ENCODE measurements at places on chromosomes 2 and 18.

DNA sequence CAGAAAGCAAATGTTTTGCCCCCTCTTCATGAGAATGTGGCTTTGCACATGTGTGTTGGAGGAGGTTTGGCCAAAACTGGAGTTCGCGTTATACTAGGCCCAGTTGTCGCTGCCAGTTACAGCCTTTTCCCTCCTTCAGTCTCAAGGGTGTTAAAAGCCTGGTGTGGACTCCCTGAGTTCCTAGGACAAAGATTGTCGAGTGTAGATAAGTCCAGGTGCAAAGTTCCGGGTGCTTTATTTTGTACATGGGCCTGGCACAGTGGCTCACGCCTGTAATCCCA, 542 bp upstream of the RNF103 start:
- no peak for DNase-seq

- DNase-seq: no peak
Measured at GRCh38 chr2:144027593-144027992, 492.3 kb downstream of the ZEB2 start.

GRCh38 chr2:241595600-241596140, 37.1 kb downstream of the BOK start:
- no peak for DNase-seq

DNA sequence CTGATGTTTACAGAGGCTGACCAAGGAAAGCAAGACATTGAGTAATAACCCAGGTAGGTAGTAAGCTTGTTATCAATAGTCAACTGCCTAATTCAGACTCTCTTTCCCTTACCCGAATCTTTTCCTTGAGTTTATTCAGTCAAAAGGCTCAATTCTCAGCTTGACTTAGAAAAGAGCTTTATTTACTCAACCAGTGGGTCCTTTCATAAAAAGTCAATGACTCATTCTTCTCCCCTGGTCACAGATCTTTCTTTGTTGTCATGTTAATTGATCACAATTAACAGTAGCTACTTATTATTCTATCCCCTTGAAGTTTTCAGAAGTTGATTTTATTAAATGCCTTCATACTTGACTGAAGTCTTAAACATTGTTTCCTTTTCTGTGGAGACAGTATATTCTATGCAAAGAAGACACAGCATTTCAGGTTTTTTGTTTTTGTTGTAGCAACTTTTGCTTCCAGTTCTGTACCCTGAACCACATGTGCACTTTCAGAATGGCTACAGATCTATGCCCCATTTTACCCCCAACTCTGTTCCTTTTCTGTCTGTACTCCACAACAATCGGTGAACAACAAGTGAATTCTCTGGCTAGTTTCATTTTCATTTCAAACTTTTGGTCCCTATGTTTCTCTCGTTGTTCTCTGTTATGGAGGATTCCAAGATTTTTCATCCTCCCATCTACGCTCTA, 428.3 kb downstream of the NCKAP5 start:
- DNase-seq: no peak

DNA sequence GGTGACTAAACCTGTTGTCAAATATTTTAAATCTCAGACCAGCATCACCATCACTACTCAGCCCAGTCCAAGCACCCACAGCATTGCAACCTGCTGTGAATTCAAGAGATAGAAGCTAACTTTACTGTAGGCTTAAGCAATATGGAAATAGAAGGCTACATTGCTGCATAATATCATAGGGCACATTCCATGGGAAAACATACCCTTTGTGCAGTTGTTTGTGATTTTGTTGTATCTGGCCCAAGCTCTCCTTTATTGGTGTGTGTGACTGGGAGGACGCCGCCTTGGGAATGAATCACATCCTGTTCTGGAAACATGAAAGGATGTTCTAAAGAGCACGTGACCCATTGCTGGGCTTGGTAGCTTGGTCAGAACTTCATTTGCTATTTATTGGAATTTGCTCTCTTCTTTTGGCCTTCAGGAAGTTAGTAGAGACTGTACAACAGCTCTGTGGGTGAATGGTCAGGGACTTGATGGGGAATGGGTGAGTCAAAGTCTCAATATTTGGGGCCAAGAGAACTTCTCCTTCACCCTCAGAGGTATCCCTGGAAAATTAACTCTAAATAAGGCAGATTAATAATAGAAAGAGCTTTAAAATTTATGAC, 106.8 kb upstream of the SERPINE2 start:
- DNase-seq: no peak

DNA sequence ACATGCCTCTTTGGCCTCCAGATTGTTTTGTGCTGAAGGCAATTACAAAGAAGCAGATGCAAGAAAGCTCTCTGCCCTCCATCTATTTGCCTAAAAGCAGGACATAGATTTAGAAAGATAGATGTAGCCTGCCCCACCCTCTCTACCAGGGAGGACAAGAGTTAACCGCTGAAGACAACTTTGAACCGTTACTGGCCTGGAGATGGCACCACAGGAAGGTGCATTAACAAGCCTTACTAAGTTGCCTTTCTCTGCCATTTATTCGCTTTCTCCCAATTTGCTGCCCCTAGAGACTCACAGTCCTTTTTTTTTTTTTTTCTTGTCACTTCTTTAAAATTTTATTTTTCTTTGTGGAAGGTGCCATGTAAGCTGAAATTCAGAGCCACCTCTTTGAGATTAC, 28.8 kb upstream of the RMDN2 start:
- no peak for DNase-seq

GRCh38 chr2:165173215-165173614, 30.6 kb downstream of the SCN3A start:
- no peak for DNase-seq

DNA sequence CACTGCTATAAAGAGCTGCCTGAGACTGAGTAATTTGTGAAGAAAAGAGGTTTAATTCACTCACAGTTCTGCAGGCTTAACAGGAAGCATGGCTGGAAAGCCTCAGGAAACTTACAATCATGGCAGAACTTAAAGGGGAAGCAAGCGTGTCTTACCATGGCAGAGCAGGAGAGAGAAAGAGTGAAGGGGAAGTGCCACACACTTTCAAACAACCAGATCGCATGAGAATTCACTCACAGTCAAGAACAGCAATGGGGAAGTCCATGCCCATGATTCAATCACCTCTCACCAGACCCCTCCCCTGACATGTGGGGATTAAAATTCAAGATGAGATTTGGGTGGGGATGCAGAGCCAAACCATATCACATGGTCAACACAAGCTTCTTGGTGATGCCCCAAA, 34.7 kb upstream of the CDK5R2 start:
- no peak for DNase-seq

DNA sequence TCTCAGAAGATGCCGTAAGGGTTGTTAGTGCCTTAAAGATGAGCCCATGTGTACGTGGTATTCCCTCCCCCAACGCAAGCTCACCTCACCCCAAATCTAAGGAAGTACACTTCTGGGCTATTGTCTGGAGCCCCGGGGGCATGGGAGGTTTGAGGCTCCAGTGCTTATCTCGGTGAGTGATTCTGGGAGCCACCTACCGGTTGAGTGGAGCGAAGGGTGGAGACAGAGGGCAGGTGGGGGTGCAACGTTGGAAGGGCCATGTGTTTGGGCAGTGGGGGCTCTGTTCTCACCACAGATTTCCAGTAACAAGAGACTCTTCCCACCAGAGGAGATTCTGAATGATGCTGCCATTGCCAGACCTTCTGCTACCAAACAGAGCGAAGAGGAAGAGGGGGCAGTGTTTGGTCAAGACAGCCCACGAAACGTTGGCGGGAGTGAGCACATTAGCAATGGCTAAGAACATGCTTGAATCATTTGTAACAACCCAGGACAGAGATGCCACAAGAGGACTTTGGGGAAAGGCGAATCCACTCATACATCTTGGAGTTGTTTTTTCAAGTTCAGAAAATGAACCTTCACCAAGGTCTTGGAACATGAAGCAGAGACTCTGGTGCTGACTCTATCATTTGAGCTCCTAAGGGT, 38.7 kb downstream of the TWIST2 start:
- DNase-seq: no peak

DNA sequence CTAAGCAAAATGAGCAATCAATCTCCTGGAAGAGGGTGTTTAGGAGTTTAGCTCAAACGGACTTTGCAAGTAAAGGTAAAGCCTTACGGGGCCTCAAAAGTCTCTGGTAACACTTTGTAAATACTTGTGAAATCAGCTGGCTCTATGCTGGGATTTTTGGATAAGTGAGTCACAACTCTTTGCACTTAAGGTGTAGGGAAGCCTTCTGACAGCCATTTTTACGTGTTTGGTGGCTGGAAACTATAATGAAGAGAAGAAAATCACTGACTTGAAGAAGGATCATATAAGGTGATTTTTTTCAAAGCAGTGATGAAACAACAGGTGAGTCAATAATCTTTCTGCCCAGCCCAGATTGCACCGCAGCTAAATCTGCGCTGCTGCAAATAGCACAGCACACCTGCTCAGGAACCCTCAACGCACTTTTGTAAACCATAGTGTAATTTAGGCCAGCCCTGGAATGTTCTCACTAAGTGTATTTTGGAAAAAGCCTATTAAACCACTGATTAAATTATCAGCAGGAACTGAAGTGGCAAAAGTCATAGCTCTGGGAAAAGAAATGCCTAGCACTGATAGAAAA, 218.8 kb downstream of the AGPS start:
- no peak for DNase-seq

GRCh38 chr2:233989221-233989858, 61.2 kb upstream of the SPP2 start:
- DNase-seq: no peak

DNA sequence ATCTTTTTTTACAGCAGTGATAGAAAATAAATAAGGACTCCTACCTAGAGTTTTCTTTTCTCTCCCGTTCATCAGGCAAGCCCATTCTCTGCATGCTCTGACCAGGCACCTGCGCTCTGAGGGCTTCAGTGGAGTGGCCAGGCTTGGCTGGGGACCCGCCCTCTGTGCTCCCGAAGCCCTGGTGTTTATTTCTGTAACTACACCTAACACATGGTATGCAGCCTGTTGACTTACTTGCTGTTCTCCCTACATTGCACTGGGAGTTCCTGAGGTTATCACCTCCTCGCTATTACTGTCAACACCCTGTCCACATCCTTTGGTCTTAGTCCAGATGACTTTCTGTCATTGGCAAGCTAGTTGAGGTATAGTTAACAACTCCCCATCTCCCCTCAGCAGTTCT, 317.7 kb downstream of the LPIN1 start:
- no peak for DNase-seq

DNA sequence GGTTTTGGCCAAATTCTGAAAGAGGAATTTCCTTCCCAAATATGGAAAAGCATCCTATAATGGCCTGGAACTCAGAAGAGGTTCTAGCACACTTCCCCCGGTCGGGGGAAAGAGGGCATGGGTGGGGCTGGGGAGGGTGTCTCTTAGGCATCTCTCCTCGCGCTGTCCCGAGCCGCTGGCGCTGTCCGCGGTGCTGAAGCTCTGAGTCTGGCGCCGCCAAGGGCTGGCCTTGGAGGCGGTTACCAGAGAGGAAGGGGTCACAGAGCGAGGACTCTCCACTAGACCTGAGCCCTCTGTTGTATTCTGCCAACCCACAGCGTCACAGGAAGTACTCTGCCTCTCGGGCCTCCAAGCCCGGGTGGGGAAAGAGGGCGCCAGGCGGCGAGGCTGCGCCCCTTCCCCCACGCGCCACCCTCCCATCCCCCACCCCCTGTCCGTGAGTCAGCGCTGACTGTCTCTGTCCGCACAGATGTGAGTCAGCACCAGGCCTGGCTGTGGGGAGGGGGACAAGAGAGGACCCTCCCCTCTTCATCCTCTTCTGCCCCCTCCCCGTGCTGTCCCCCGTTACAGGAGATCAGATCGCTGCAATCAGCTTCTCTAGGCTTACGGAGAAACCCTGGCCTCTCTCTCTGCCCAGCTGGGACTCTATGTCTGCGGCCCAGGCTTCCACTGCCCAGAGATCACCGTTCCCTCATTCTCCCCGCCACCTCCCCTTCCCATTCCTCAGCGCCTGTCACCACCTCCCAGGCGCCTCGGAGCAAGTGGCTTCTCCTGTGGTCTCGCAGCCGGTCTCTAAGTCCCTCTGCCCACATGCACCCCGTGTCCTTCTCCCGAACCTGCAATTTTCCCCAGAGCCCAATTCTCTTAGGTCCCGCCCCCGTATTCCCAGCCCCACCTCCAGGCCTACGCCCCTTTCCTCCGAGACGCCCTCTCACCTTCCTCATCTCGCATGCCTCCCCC, 779 bp downstream of the PTPRN start:
- peak; percentile 25 for DNase-seq

DNA sequence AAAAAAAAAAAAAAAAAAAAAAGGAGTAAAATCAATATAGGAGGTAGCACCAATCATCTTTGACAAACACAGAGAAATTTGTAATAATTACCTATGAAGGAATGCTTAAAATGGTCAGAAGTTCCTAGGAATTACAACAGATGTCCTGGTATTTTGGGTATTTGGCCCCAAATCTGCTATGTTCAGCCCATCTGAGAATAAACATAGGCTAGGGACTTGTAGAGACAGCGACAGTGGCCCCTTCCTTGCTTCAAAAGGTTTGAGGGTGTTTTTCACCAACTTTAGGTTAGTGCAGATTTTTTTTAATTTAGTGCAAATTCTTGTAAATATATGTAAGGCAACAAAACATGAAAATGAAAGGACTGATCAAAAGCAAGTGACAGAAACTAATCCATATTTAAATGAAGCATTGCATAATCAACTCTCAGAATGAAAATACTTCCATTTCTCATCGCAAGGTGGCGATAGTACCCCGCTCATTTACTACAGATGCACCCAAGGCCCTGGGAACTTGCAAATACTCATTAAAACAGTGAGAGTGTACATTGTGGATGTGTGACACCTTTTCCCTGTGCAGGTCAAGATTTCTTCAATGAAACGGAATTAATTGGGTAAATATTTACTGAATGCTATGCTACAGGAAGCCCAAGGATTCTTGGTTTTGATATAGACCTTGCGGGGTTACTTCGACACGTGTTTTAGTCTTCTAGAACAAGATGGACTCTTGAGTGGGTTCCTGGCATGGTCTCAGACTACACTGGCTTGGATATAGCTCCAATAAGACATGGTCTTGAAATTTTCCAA, 44.6 kb downstream of the FAM124B start:
- no peak for DNase-seq

DNA sequence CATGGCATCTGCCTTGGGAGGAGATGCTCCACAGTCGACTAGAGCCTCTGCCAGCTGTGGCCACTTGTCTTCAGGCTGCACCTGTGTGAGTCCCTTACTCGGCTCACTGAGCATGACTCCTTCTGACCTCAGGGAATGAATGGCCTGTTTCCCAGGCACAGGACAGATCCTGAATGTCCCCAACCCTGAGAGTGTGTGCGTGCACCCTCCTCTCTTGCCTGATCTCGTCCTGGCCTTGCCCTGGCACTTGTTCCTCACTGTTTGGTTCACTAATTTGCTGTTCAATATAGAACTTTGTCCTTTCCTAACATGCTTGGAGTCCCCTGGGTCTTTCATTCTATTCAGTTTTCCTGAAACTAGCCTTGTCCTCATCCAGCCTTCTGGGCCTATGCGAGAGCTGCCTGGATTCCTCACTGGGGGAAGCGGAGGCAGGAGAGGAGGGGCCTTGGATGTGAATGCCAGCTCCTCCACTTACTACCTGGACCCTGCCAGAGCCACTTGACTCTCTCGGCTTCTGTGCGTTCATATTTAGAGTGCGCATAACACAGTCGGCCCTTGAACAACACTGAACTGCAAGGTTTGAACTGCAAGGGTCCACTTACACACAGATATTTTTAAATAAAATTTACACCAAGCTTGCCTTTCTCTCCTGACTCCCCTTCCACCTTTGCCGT, 184.8 kb downstream of the ACKR3 start:
- no peak for DNase-seq

- no peak for DNase-seq
Measured at GRCh38 chr2:47724221-47724981, 58.5 kb upstream of the MSH6 start.

- DNase-seq: no peak
Measured at GRCh38 chr2:229920011-229920641, 1.7 kb downstream of the TRIP12 start.

- DNase-seq: no peak
Measured at GRCh38 chr2:106185475-106186184, 8.5 kb downstream of the UXS1 start.
